ENCODE measurements at places on chromosomes 2 and 18.

- ATAC-seq: no peak
These were observed 39.1 kb upstream of the TWIST2 start for GRCh38 chr2:238808761-238809160.

DNA sequence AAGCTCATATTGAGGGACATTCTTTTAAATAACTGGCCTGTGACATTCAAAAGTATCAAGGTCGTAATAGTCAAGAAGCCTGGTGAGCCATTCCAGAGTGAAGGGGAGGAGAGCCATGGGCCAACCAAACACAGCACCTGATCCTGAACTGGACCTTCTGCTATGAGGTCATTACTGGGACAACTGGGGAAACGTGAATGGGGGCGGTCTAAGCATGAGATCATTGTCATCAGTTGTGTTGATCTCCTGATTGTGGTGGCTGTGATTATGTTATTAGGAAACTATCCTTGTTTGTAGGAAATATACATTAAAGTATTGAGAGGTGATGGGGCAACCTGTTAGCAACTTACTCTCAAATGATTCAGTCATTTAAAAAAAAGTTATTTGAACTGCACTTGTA lies 79.3 kb downstream of the FBXO15 start:
- no peak for ATAC-seq

DNA sequence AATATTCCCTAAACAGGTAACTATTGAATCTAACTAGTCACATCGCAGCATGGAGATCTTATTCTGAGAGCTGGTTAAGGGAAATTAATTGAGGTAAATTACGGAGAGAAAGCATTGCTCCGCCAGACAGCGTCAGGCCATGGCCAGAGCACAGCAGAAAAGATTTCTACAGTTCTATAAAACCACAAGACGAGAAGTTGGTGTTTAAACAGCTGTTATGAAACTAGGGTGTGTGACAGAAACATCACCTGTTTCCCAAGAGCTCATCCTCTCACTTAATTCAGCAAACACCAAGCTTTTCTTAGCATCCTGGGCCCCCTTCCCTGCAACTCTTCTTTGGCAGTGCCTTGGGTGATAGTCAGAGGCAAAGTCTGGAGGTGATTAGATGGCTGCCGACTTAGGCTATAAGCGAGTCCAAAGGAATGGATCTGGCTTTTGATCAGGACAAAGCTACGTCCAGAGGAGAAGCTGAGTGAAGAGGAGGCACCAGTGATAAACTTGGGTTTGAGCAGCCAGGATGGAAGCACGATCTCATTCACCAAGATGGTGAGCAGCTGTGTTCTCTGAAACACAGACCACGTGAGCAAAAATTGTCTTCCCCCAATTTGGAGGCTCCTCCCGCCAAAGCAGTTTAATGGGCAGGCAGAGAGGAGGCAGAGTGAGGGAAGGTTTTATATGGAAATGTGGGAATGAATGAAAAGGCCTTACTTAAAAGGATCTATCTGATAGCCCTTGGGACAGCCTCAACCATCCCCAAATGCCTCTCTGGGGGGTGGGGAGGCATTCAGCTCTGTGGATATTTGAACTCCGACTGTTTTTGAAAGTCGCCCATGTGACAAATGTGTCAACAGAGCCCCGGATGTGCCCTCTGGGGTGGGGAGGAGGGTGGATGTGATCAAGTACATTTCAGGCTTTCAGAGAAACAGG lies 57.8 kb downstream of the PKDCC start:
- ATAC-seq: no peak

- ATAC-seq: no peak
These were observed 96.3 kb downstream of the C18orf54 start for GRCh38 chr18:54453996-54454395.

DNA sequence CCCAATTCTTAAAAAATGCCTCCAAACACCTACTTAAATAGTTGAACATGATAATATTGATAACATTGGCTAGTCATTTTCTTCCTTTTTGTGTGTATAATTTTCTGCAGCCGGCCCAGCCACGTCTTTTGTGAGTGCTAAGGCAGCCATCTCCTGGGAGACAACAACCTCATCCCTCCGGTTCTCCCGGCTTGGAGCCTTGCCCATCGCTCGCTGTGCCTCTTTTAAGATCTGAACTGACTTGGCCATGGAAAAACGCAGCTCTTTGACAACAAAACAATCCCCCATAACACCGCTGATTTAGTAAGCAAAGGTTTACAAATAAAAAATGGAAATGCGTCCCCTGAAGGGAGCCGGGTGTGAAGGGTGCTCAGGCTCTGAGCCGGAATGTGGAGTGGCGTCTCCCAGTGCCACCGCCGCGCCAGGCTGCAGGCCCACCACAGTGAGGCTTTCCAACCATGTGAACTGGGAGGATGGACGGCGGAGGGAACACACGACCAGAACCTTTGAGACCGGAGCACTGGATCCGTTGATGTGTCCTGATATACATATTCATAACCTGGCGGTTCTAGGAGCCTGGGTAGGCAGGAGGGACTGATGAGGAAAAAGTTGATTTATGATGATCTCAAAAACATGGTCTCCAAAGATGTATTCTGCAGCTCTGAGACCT lies 87.4 kb downstream of the SMIM21 start:
- no peak for ATAC-seq

DNA sequence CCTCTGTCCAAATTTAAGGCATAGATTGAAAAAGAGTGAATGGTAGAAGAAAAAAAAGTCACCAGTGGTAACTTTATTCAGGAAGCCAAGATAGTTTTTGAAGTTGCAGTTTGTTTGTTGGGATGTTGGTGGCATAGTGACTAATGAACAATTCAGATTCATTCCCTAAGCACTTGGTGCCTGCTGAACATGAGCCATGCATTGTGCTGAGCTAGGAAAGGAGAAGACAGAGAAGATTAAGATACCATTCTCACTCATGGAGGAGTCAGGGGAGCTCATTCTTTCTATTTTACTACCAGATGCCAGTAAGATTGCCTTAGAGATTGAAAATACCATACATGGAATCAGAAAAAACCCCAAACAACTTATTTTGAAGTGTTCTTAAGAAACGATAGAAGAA lies 25.1 kb downstream of the MEIS1 start:
- no peak for ATAC-seq

GRCh38 chr2:225069477-225069876 lies 27.2 kb upstream of the DOCK10 start:
- ATAC-seq: no peak

DNA sequence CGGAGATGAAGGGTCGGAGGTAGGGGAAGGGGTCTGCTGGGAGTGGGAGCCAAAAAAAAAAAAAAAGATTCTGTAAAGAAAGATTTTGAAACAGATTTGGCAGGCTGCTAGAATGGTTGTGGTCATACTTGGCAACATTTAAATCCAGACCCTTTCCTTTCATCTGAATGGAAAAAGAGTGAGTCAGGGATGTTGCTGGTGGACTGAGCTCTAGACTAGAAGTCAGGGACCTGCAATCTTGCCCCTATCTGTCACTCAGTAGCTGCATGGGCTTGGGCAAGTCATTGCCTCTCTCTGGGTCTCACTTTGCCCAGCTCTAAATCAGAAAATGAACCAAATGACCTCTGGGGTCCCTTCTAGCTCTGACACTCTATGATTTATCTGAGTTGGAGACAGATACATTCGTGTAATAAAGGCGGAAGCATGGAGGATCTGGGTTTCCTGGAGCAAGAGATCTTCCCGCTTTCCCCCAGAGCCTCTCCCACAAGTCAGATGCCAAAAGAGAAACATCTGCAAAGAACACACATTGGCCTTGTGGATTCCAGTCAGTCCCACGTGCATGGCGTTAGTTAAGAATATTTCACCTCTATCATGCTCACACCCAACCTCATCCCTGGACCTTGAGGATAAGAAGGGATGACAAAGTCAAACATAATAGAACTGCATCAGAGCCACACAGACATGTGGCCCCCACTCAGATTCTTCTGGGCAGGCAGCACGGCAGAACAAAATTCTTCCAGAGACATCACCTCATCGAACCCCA lies 58.5 kb downstream of the ADD2 start:
- no peak for ATAC-seq

- no peak for ATAC-seq
These were observed 3.8 kb downstream of the MZT2B start for GRCh38 chr2:130185896-130186295.

- no peak for ATAC-seq
These were observed 165.6 kb downstream of the SMAD7 start for GRCh38 chr18:48785091-48785614.

- ATAC-seq: no peak
These were observed 154.9 kb downstream of the MGAT5 start for GRCh38 chr2:134408791-134409190.

DNA sequence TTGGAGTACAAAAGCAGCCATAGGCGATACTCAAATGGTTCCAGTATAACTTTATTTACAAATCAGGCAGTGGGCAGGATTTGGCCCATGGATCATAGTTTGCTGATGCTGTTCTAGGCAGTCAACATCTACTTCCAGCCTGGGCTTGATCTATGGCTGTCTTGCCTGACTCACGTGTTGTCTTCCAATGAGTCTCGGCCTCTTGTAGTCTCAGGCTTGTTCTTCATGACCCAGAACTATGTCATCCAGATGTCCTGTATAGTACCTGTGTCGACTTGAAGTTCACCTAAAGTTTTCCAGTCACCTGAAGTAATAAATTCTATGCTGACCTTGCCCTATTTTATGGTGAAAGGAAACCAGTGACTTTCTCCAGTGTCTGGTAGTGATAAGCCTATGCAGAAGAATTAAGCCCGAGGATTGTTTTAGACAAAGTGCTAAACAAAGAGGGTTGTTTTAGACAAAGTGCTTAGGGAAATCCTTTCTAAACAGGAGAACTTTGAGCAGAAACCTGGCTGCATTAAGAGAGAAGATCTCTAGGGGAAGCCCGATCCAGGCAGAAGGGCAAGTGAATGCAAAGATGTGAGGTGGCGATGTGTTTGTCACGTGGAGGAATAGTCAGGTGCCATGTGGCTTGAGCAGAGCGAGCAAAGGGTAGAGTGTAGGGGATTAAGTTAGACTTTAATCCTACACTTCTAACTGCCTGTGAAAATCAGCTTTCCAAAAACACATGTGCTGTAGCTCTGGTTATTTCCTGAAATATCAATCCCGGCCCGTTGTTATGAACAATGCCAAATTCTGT lies 8.5 kb upstream of the THNSL2 start:
- no peak for ATAC-seq

- no peak for ATAC-seq
These were observed 47.9 kb downstream of the SOX11 start for GRCh38 chr2:5740053-5740452.

DNA sequence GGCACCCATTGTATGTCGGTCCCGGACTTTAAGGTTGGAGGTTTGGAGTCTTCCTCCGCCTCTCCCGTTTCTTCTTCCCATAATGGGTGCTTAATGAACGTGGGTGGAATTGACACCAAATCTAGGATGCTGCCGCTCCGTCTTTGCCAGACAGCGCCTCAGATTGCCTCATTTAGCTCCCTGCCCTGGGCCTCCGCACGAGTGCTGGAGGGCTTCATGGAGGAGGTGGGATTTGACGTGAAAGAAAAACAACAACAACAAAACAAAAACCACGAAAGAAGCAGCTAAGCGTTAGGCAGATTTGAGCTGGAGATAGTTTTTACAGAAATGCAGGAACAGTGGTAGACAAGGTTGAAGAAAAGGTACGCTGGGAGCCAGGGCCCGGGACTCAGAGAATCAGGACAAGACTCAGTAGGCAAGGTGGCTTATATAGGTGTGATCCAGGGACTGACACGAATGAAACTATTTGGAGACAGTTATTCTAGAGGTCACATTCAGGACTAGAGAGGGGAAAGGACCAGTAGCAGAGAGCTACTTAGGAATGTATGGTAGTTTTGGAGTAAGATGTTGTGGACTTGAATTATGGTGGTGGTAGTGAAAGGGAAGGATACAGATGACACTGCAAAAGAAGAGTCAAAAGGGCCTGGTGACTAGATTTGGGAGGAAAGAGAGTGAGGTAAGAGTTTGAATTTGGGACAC lies 605 bp downstream of the ZNF2 start:
- ATAC-seq: peak; percentile 3

DNA sequence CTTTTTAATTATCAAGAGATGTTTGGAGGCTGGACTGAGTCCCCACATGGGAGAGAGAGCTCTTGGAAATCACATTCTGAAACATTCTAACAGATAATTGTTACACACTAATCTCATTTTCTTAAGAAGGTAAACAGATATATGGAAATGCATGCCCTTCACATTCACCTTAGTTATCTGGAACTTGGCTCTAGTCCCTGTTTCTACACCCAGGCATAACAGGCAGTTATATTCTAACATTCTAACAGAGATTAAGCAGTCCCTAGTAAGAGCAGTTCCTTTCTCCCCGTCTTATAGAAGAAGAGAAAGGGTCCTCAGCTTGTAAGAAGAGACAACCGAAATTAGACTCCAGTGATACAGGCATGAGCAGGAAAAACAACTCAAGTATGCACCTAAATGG lies 385.4 kb downstream of the SOX11 start:
- ATAC-seq: no peak

DNA sequence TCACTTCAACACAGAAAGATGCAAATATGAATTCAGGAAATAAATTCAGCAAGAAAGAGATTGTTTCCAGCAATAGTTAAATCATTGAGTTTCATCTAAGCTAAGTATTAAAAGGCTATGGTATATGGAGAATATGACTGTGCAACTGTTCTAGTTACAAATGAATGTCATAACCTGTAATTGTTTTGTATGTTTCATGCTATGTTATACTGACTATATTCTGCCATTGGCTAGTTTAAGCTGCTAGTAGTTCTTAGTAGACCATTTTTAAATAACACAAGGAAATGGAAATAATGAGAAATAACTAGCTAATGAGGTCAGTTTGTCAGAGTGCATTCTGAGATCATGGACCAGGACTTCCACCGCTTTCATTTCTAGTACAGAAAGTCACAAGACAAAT lies 1154.9 kb upstream of the TMEFF2 start:
- no peak for ATAC-seq

Measured in gastroesophageal sphincter (tissue), 4 donors.